Naive thymus-derived CD4-positive, alpha-beta T cell (primary cell): ENCODE measurements at places on chromosomes 7 and 10.

- no peak for DNase-seq
These were observed 127.6 kb downstream of the OAT start for GRCh38 chr10:124291001-124291701.

DNA sequence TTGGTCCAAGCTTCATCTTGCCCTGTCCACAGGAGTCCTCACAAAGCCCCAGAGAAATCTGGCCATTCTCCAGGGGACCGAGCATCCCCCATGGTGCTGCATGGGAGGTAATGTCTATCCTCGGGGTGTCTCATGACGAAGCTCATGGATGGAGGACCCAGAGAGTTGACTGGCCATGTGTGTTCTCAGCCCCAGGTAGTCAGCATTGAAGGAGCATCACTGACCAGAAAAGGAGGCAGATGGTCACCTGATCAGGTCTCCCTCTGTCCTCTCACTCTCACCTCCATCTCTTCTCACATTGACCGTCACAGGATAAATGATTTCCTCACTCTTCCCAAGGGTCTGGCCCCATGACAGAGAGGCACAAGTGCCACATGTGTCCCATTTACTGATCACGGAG lies 33.4 kb upstream of the GDF10 start:
- DNase-seq: no peak

DNA sequence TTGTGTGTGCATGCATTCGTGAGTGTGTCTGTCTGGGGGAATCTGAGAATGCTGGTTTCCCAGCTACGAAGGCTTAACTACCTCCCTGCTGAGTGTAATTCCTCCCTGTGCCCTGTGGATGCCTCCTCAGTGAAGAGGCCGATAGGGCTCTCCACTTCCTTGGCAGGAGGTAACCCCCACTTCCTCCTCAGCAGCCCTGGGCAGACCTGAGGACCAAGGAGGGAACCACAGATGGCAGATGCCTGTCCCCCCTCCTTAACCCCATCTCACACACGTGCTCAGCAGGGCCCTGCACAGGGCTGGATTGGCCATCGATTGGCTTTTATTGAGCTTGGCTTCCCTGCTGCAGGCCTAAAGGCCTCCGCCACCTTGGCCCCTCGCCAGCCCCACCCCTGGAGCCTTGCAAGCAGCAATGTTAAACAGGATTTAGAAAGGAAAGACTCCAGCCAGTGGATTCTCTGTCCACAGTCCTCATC lies 45.6 kb upstream of the LRRC4 start:
- DNase-seq: no peak

- peak; percentile 50 for DNase-seq
These were observed 202.0 kb downstream of the MAD1L1 start for GRCh38 chr7:2030475-2031450.

- peak; percentile 46 for DNase-seq
These were observed at the start of the genes DYDC1 and DYDC2 for GRCh38 chr10:80356563-80356988. Gene DYDC1 (minus strand): TSS chr10:80356755. CDS start chr10:80352601, 4,154 bp downstream. Gene DYDC2 (plus strand): TSS chr10:80356781. CDS start chr10:80362444, 5,663 bp downstream.

DNA sequence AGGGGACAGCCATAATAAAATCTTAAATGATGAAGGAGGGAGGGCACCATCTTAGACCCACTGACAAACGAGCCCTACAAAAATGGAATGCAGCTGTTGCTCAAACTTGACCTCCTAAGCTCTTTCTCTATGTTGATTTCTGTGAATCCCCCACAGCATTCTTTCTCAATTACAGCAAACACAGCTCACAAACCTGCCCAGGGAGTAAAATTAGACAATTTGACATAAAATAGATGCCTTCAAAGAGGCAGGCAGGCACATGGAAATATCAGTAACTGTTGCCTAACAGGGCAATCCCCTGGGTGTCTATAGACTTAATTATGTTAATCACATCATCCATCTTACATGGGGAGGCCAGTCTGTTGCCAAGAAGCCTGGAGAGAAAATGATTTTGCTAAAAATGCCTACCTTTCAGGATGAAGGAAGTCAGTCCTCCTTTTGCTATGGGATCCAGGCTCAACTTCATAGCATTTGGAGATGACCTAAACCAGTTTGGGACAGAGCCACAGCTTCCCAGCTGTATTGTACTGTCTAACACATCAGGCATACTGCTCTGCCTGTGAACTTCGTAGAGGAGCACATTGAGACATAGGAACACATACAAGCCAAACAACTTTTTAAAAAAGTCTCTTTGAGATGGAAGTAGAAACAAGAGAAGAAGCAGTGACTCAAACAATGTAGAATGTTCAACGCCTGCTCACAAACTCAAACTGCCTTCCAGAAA lies 1177.4 kb downstream of the SORCS1 start:
- DNase-seq: no peak

DNA sequence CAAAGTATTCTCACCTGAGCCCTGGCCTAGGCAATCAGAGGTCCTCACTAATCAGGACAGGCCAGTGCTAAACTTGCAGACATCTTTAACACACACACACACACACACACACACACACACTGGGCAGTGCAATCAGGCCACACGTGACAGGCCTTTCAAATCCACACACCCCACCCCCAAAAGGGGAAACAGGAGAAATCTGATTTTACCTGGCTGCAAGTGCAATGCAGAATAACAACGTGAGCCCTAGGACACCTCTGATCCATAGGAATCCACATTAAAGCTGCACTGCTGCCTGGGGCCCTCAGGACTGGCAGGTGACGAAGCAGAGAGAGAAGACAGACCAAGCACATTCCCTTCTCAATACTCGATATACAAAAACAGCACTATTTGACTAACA lies 218.9 kb downstream of the FAM107B start:
- DNase-seq: no peak

DNA sequence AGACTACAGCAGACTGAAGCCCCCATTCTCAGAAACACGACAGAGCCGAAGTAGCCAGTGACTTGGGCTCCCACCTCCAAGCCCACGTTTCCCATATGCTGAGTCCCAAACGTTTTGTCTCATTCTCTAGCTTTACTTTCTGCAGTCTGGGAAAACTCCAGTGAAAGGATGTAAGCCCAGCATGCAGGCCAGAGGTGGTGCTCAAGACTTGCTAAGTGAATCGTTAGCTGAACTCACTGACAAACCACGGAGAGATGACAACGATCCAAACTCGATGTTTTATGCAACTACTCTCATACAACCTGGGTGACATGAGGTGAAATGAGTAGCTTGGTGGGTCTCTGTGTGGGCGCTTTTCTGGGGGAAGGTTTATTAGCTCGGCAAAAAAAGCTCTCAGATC lies 731.8 kb downstream of the SUGCT start:
- no peak for DNase-seq

DNA sequence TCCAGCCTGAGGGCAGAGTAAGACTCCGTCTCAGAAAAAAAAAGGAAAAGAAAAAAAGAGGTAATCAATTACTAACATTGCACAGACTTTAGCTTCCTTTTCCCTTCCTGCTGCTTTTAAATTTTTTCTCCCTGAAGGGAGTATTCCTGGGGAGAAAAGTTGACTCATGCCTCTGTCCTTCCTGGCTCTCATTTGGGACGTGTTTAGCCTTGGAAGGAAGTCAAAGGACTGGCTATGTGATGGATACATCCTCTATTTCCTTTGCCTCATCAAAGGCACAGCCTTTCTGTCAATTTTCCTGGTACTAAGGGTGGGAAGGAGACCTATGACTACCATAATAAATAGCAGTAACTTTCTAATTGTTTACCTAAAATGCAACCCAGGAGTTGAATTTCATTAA lies 77.6 kb downstream of the ITGA8 start:
- DNase-seq: no peak

GRCh38 chr7:77442636-77443035 lies 26.5 kb upstream of the GSAP start:
- DNase-seq: no peak

- DNase-seq: no peak
These were observed 57.6 kb downstream of the MEOX2 start for GRCh38 chr7:15628876-15629275.

DNA sequence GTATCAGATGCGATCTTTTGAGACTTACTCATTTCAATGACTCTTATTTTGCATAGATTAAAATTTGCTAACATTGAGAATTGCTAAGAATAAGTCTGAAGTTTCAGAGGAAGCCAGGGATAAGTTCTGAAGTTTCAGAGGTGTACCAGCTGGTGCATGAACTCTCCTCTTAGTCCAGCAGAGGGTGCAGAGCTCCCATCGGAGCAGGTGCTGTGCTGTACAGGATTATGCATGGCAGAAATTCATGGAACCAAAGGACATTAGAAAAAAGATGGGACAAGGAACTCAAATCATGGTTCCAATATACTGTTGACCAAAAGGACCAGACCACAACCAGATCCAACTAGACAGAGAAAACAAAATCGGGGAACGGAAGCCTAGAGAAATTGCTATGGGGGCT lies 41.9 kb downstream of the MGAM2 start:
- no peak for DNase-seq

DNA sequence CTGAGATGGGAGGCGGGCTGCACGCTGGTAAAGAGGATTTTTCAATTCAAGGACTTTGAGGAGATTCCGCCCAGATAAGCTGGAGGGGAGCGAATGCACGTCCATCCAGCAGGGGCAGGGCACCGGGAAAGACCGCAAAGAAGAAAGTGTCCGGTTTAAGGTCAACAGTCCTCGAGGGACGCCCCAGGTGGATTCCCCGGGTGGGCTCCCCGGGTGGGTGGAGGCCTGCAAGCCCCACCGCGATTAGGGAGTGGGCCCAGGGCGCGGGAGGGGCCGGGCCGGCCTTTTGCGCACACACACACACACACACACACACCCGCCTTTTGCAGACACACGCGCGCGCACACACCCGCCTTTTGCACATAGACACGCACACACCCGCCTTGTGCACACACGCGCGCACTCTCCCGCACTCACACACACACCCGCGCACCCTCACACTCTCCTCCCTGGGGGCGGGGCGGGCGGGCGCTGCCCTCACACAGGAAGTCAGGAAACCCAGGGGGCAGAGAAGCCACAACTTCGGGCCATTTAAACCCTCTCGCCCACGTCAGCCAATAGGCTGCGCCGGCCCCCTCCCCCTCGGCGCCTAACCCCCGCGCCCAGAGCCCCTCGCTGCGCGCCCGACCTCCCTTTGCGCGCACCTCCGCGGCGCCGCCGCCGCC lies 615 bp downstream of the ARHGAP12 start:
- peak; percentile 47 for DNase-seq

DNA sequence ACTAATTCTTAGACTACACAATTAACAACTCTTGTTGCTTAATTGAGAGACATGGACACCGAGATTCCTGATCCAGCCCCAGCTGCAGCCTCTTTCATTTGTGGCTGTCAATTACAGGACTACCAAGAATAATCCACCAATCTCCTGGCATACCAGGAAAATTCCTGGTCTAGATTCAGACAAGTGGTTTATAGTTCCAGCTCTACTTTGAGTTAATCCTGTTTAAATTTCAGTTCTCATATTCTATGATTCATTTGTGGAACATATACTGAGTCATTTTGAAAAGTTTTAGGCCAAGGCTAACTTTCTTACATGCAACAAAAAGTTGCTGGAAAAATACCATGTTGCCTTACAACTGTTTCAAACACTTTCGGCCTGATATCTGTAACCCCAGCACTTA lies 253.5 kb downstream of the MAGI2 start:
- no peak for DNase-seq

DNA sequence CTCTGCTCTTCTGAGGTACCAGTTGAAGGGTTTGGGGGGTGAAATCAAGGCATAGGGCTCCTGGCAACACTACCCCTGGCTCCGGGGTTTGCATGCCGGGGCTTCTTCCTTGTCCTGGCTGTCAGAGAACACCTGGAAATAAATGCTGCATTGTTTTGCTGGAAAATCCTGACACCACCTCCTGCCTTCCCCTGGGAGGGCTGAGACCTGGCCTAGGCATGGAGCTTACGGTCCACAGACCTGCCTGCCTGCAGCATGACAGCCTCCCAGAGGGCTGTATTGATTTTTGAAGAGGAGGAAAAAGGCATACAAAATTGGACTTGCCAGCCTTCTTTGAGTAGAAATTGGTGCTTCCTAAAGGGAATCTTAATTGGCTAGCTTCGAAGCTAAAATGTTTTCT lies 227.1 kb downstream of the MGMT start:
- DNase-seq: no peak

DNA sequence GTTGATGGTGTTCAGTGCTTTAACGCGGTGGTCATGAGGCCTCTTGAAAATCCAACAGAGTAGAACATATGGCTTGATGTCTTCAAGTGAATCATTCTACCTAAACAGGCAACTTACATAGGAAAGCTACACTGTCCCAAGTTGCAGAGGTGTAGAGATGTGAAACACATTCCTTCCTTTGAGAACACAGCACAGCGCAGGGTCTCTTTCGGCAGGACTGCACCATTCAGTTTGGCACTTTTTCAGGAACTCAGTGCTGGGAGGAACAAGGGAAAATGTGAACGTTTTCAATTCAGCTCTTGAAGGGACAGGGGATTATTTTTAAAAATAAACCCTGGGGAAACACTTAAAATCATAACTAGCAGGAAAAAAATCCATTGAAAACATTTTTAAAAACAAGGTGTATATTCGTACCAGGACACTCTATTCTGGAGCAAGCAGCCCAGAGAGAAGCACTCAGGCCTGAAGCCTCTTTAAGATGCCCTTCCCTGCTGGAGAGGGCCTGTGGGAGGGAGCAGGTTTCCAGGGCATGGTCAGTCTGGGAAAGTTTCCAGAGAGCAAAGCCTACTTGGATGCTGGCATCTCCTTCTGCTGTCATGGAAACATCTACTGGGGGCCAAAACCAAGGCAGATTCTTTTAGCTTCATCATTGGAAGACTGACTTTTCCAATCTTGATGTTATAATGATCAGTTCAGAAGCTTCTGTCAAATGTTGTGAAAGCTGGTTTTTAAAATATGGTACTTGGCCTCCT lies 60.4 kb upstream of the NPVF start:
- no peak for DNase-seq

DNA sequence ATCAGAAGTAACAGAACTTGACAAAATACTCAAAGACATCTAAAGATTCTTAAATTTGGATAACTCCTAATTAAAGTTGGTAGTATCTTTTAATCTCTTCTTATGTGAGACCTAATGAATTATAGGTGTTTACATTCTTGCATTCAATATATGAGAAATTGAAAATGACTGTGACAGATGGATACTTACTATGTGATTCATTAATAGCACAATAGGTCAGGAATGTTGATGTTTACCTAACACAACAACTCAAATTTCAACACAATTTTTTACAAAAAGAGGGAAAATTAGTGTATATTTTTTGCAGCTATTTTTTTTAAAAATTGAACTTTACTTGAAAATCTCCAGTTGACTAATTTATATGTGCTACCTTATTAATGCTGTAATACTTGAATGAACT lies 31.7 kb upstream of the MCU start:
- no peak for DNase-seq

GRCh38 chr7:73638911-73639310 lies 14.6 kb upstream of the MLXIPL start:
- DNase-seq: no peak

GRCh38 chr7:90948085-90948484 lies 316.1 kb upstream of the FZD1 start:
- no peak for DNase-seq
